ENCODE measurements at places on chromosomes 1 and 21. TPM values are rescaled to one million over a fixed set of nuclear protein-coding genes. Genes with fewer than 3 reads are reported as not detected.

The SRP9 gene
- total RNA-seq, result 168 TPM

The CXADR gene
- 0.99 TPM for total RNA-seq

The NMNAT2 gene
- total RNA-seq, result not detected

The EPHB2 gene
- total RNA-seq, result 0.25 TPM

The HLX gene
- 0.33 TPM for total RNA-seq

The OR2L3 gene
- not detected for total RNA-seq

The NECTIN4 gene
- not detected for total RNA-seq

The KANK4 gene
- total RNA-seq, result not detected

The CYP2J2 gene
- 2.0 TPM for total RNA-seq

- no peaks in the 10 kb centered on the region for H3K27me3 ChIP-seq
- no peak for DNase-seq
- H3K4me1 ChIP-seq, result peaks cover 48% of the 10 kb centered on the region
- no peak overlapping the region for H3K4me3 ChIP-seq
- peak overlapping the region; percentile 78 for H3K27ac ChIP-seq
- H3K36me3 ChIP-seq, result peaks cover 30% of the 10 kb centered on the region
Measured at GRCh38 chr1:168235548-168235885, 9.7 kb downstream of the SFT2D2 start.

DNA sequence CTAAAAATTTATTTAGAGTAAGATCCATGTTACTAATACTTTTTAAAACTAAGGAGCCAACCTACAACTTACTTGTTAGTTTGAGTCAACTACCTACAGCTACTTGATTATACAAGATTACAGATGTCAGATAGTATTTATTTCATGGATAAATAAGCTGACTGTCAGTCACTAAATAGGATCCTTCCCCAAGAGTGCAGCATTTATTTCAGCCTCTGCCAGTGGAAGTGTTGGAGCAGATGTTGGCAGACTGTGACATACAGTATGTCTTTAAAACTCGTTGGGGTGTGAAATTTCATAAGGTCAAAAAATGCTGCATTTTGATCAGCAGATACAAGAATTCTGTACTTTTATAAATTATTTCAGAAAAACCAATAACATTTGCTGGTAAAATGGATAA, 156.2 kb downstream of the AKT3 start:
- H3K4me3 ChIP-seq, result no peak overlapping the region
- H3K36me3 ChIP-seq, result peaks cover 9% of the 10 kb centered on the region
- H3K27me3 ChIP-seq, result no peaks in the 10 kb centered on the region
- H3K4me1 ChIP-seq, result peaks cover 16% of the 10 kb centered on the region

DNA sequence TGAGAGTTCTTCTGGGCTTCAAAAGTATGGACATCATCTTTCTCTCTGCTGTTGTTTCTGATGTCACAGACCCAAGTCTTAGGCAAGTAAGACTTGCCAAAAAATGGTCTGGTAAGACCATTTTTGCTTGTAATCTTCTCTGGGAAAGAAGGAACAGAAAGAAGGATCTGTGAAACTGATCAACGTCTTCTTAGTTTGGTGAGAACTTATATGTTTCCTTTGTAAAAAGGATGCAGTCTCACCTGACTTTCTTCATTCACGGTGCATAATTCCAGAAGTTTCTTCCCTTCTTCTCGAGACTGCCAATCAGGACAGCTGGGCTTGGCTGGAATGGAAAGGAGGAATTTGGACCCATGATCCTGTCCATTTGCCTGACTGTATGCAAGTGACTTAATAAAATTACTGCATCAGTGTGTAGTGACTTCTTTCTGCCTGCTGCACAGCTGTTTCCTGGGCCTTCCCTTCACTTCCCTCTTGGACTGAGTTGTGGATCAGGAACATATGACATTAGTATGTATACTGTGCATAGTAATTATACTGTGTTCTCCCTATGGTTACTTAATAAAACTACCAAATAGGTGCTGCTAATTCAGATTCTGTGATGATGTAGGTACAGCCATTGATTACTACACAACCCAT, 7.6 kb upstream of the DENND1B start:
- H3K36me3 ChIP-seq, result no peaks in the 10 kb centered on the region
- DNase-seq, result no peak
- no peak overlapping the region for H3K27ac ChIP-seq
- peaks cover 15% of the 10 kb centered on the region for H3K4me1 ChIP-seq

- DNase-seq, result no peak
- H3K36me3 ChIP-seq, result peaks cover 7% of the 10 kb centered on the region
- peaks cover 25% of the 10 kb centered on the region for H3K4me1 ChIP-seq
Measured at GRCh38 chr1:31306278-31306677, 9.4 kb downstream of the ZCCHC17 start.

- H3K4me1 ChIP-seq, result peaks cover 51% of the 10 kb centered on the region
- no peak overlapping the region for H3K4me3 ChIP-seq
- H3K27ac ChIP-seq, result peak overlapping the region; percentile 24
- H3K27me3 ChIP-seq, result no peaks in the 10 kb centered on the region
- no peak for DNase-seq
Measured at GRCh38 chr21:43884861-43885417, 19.9 kb downstream of the AGPAT3 start.

- H3K4me1 ChIP-seq, result peaks cover 1% of the 10 kb centered on the region
- H3K36me3 ChIP-seq, result no peaks in the 10 kb centered on the region
- peaks cover 9% of the 10 kb centered on the region for H3K27me3 ChIP-seq
- no peak overlapping the region for H3K4me3 ChIP-seq
- no peak for DNase-seq
- no peak overlapping the region for H3K27ac ChIP-seq
Measured at GRCh38 chr1:226202246-226202645, 15.7 kb upstream of the ACBD3 start.

DNA sequence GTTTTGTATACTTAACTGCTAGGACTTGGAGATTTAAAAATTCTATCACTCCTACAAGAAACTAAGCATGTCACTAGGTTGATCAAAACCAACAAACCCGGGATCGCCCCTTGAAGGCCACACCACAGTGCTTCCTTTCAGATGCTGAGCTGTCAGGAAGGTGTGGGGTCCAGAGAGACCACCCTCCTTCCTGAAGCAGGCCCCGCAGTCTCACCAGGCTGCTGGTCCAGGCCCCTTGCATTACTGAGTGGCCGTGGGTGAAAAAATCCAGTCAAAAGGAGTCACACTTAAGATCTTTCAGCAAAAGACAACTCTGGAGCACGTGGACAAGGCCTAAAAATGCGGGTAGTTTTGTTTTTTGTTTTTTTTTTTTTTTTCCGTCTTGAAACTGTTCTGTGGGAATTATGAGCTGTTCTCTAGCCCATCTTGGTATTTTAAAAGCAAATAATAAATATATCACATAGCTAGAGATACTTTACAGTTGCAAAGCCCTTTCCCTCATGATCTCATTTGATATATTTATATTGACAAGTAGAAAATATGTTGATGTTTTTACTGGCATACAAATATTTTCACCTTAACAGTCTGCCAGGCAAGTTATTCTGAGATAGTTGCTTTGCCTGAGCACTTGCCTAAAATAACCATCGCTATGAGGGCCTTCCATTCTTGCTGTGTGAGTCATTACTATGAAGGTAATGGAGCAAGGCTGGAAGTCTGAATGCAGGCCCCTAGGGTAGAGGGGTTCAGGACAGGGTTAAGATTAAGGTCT, 73.1 kb upstream of the EDEM3 start:
- no peak overlapping the region for H3K4me3 ChIP-seq
- DNase-seq, result no peak
- no peaks in the 10 kb centered on the region for H3K27me3 ChIP-seq
- no peak overlapping the region for H3K27ac ChIP-seq
- no peaks in the 10 kb centered on the region for H3K36me3 ChIP-seq
- H3K4me1 ChIP-seq, result peaks cover 9% of the 10 kb centered on the region

DNA sequence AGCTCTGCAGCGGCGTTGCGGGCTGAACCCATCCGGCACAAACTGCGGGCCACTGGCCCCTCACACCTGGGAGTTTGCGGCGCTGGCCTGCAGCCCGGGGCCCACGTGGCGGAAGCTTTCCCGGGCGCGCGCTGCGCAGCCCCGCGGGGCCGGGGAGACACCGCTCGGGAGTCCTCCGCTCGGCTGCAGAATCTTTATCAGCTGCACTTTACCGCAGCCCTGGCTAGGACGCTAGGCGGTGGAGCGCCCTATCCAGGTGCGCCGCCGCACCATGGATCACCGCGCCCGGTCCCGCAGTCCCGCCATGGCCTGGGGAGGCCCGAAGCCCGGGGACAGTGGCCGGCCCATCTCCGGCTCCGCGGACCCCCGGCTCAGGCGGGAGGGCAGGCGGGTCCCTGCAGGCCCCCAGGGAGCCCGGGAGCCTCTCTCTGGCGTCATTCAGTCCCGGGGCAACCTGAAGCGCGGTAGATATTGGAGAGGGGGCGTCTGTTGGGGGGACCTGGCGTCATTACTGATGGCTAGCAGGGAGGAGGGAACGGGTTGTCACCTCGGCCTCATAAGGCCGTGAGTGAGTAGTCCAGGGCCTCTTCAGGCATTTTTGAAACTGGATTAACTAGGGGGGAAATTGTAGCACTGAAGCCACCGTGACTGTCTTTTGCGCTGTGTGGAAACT, 5.7 kb upstream of the OLIG2 start:
- peak overlapping the region; percentile 68 for H3K4me3 ChIP-seq
- no peak for DNase-seq

DNA sequence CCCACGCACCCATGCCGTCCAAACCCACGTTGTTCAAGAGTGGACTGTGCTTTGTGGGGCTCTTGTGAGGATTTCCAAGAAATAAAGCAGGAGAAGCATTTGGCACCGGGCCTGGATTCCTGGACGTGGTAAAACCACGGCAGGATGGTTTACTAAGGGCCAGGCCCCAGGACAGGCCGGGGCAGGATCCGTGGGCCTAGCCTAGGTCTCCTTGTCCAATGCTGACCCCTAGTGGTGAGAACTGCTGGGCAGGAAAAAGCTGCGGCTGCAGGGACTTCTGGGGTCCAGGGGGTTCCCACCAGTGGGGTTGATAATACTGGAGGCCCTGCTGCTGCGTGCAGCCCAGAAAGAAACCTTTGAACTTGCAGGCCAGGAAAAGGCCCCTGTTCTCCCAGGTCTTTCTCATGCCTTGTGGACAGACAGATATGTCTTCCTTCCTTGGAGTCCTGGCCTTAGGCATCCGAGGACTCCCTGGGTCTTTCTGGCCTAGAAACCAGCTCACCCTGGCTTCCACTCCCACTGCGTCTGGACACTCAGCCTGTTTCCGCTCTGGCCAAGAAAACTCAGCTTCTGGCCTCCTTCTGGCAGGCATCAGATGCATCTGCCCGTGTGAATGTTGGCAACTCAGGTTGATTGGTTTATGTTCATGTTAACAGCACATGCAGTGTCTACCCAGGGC, 106.9 kb upstream of the TMEM51 start:
- DNase-seq, result peak; percentile 44
- no peak overlapping the region for H3K4me3 ChIP-seq
- H3K27me3 ChIP-seq, result no peaks in the 10 kb centered on the region
- H3K4me1 ChIP-seq, result no peaks in the 10 kb centered on the region
- H3K36me3 ChIP-seq, result no peaks in the 10 kb centered on the region

GRCh38 chr1:22562584-22563583, at the start of gene EPHA8:
Gene EPHA8, plus strand, starts transcription at chr1:22563489. Its CDS starts 147 bp downstream, at chr1:22563636.
- no peak within 1 kb of the TSS for H3K27ac ChIP-seq
- H3K4me1 ChIP-seq, result peaks cover 8% of the 10 kb centered on the region
- H3K36me3 ChIP-seq, result no peaks in the 10 kb centered on the region

- H3K4me1 ChIP-seq, result peaks cover 17% of the 10 kb centered on the region
- H3K27me3 ChIP-seq, result no peaks in the 10 kb centered on the region
- no peak for DNase-seq
- H3K27ac ChIP-seq, result peak overlapping the region; percentile 53
- no peak overlapping the region for H3K4me3 ChIP-seq
- H3K36me3 ChIP-seq, result peaks cover 49% of the 10 kb centered on the region
Measured at GRCh38 chr21:45283611-45284455, 3.9 kb downstream of the POFUT2 start.

DNA sequence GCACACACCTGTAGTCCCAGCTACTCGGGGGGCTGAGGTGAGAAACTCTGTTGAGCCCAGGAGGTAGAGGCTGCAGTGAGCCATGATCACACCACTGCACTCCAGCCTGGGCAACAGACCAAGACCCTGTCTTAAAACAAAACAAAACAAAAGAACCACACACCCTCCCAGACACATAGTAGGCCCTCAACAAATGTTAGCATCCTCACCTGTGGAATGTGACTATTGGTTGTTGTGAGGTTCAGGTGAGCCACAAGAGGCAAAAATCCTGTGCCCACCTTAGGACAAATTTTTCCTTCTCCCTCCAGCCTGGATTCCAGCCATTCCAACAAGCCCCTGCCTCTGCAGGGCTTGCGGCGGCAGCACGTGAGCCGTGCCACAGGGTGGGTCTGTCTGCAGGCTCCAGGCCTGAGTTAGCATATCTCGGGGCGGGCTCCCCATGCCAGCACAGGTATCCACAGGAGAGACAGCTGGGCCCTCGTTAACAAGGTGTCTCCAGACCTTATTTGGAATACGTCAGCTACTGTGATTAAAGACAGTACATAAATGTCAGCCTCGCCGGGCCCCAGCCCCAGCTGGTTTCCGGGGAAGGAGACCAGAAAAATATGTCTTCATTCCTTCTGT, 17.4 kb downstream of the C1QB start:
- no peak overlapping the region for H3K4me3 ChIP-seq
- H3K4me1 ChIP-seq, result no peaks in the 10 kb centered on the region
- peaks cover 34% of the 10 kb centered on the region for H3K27me3 ChIP-seq

GRCh38 chr1:228786361-228787129, 51.3 kb downstream of the RHOU start:
- no peak for DNase-seq
- H3K4me1 ChIP-seq, result peaks cover 9% of the 10 kb centered on the region
- no peaks in the 10 kb centered on the region for H3K27me3 ChIP-seq
- no peak overlapping the region for H3K4me3 ChIP-seq
- H3K27ac ChIP-seq, result no peak overlapping the region

GRCh38 chr1:57061369-57061768, 95.6 kb upstream of the C8B start:
- H3K27me3 ChIP-seq, result no peaks in the 10 kb centered on the region
- no peak for DNase-seq
- H3K4me3 ChIP-seq, result no peak overlapping the region
- H3K4me1 ChIP-seq, result no peaks in the 10 kb centered on the region
- H3K36me3 ChIP-seq, result no peaks in the 10 kb centered on the region

DNA sequence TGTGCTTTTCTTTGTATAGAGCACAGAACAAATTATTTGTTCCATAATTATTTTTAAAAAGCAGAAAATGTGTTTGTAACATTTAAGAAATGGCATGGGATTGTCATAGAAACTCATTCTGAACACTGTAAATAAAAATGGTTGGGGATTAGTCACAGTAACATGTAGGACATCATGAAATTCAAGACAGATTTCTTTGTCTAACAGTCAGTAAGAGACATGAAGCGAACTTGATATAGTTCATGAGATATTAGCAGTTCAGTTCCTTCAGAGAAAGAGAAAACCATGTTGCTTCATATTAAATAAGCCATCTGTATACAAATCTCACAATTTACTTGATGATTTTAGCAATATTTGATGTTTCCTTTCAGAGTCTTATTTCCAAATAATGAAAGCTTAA, 19.7 kb downstream of the NFIA start:
- H3K4me1 ChIP-seq, result peaks cover 6% of the 10 kb centered on the region

DNA sequence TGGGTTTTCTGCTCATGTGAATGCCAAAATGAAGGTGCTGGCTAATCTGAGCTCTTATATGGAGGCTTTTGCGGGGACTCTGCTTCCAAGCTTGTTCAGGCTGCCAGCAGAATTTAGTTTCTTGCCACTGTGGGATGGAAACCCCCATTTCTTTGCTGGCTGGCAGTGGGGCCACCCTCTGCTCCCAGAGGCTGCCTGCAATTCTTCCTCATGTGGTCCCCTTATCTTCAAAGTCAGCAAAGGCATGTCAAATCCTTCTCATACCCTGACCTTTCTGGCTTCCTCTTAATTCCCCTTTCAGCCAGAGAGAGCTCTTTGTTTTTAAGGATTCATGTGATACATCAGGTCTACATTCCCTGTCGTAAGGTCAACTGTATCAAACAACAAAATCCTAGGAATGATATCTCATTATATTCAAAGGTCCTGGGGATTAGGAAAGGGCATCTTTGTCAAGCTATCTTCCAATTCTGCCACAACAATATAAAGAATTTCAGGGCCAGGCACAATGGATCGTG, 5.2 kb upstream of the GPR161 start:
- no peak for DNase-seq
- no peak overlapping the region for H3K4me3 ChIP-seq
- no peaks in the 10 kb centered on the region for H3K36me3 ChIP-seq
- peaks cover 6% of the 10 kb centered on the region for H3K4me1 ChIP-seq
